ENCODE measurements at places on chromosomes 1 and 21.

DNA sequence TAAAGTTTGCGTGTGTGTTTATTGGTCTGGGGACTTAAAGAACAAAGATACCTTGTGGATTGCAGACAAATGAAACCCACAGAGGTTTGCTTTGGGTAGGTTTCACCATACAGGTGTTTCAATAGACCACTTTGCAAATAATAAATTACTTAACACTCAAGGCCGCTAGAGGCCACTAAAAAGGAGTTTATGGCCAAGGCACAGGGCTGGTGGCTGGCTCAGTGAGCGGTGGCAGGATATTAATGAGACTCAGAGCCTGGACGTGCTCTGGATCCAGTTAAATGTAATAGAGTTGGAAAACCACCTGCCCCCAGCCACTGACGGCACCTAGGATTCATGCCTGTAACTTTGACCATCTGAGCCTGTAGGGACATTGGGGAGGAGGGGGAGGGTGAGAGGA, 44.5 kb downstream of the LRRC38 start:
- no peaks in the 10 kb centered on the region for H3K36me3 ChIP-seq
- H3K4me3 ChIP-seq = no peak overlapping the region
- H3K4me1 ChIP-seq = no peaks in the 10 kb centered on the region
- no peak for DNase-seq
- no peak overlapping the region for H3K27ac ChIP-seq

DNA sequence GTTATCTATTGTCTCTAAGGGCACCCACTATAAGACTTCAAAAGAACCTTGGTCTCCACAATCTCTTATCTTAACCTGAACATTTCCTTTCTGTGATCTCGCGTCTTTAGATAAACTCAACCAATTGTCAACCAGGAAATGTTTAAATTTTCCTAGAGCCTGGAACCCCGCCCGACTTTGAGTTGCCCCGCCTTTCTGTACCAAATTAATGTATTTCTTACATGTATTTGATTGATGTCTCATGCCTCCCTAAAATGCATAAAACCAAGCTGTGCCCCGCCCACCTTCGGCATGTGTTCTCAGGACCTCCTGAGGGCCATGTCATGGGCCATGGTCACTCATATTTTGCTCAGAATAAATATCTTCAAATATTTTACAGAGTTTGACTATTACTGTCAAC, 5.9 kb upstream of the CXADR start:
- no peak overlapping the region for H3K27ac ChIP-seq
- no peak for DNase-seq
- no peak overlapping the region for H3K4me3 ChIP-seq
- peaks cover 2% of the 10 kb centered on the region for H3K4me1 ChIP-seq
- peaks cover 4% of the 10 kb centered on the region for H3K27me3 ChIP-seq

DNA sequence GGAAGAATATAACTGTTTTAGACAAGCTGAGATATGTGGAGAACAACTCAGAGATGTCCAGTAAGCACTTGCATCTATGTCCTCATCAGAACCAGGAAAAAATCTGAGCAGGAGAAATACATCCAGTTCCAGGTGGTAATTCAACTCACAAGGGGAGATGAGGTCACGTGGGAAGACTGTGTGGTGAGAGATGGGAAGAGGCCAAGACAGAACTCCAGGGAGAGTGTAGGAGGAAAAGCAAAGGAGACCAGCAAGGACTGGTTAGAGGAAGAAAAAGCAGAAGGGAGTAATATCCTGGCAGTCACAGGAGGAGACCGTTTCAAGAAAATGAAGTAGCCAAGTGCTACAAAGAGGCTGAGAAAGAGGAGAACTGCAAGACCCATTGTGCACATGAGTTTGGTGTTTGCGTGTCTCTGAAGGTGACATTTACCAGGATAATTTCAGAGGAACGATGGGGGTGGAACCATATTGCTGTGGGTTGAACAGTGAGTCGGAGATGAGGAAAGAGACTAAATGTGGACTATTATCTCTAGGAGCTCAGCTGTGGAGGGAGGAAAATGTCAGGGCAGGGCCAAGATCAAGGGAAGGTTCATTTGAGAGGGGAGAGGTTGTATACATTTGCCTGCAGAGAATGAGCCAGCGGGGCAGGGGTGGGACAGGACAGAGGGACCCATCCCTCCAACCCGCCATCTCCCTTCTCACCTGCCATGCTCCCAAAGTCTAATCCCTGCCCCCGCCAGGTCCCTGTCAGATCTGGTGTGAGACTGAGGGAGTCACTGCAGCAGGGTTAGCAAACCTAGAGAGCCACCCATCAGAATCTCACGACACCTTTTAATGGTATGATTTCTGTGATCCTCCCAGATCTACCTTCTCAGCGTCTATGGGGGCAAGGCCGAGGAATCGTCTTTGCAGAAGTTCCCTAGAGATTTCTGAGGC, 24.9 kb downstream of the SUSD4 start:
- no peak overlapping the region for H3K4me3 ChIP-seq
- H3K36me3 ChIP-seq = peaks cover 1% of the 10 kb centered on the region
- H3K27ac ChIP-seq = no peak overlapping the region
- H3K27me3 ChIP-seq = peaks cover 46% of the 10 kb centered on the region

- no peaks in the 10 kb centered on the region for H3K27me3 ChIP-seq
- peaks cover 31% of the 10 kb centered on the region for H3K4me1 ChIP-seq
- no peak overlapping the region for H3K27ac ChIP-seq
- peaks cover 9% of the 10 kb centered on the region for H3K36me3 ChIP-seq
Measured at GRCh38 chr1:52544665-52545525, 8.0 kb downstream of the TUT4 start.

- H3K36me3 ChIP-seq = no peaks in the 10 kb centered on the region
- DNase-seq = no peak
- no peak overlapping the region for H3K4me3 ChIP-seq
- peaks cover 71% of the 10 kb centered on the region for H3K27me3 ChIP-seq
- H3K4me1 ChIP-seq = no peaks in the 10 kb centered on the region
- H3K27ac ChIP-seq = no peak overlapping the region
Measured at GRCh38 chr1:212962509-212962908, 12.2 kb downstream of the VASH2 start.

DNA sequence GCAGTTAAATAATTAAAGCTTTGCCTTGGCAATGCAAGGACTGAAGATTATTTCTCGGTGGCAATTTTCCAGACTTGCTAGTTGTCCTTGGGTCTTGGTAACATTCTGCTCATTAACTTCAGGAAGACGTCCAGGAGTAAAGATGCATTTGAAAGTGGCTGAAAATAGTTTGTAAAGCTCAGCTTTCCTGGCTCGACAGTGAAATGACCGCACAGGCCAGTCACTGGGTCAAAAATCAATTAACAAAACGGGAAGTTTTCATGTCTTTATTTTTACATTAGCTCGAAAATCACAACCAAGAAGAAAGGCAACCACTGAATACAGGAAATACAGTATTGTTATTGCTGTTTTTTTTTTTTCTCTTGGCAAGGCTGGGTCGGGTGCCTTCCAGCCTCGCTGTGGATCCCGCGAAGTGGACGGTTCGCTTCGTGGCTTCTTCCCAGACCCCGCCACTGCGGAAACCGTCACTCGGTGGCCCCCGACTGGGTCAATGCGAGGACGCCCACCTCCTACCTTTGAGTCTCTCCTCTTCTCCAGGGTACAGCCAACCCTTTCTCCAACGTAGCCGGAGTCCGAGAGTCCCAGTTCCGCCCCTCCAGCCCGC, 479 bp upstream of the SNX7 start:
- H3K27me3 ChIP-seq = peaks cover 64% of the 10 kb centered on the region
- peak overlapping the region; percentile 61 for H3K4me3 ChIP-seq
- DNase-seq = no peak
- H3K27ac ChIP-seq = no peak overlapping the region
- peaks cover 10% of the 10 kb centered on the region for H3K4me1 ChIP-seq

DNA sequence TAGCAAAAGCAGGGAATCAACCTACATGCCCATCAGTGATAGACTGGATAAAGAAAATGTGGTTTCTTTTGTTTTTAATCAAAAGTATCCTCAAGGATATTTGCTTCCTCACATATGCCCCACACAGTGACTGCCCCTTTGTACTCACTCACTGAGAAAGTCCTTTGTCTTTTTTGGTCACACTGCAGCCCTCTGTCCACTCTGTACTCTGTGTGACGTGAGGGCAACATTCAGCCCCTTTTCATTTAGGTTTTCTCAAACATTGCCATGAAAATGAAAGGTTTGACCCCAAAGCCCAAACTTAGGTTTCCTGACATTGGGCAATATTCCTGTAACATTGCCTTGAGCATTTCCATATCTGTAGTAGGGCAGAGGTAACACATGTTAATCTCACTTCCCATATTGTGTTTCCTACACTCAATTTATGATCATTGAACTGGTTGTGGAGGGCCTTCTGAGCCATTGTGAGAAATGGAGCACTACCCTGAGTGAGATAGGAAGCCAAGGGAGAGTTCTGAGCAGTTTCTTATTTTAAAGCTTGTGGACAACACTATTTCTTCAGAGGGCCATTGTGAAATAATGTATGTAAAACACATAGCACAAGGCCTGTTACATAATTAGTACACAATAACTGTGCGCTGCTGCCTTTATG, 501.9 kb upstream of the C1orf87 start:
- H3K4me3 ChIP-seq = no peak overlapping the region
- H3K27me3 ChIP-seq = peaks cover 9% of the 10 kb centered on the region
- no peaks in the 10 kb centered on the region for H3K4me1 ChIP-seq
- H3K27ac ChIP-seq = no peak overlapping the region

DNA sequence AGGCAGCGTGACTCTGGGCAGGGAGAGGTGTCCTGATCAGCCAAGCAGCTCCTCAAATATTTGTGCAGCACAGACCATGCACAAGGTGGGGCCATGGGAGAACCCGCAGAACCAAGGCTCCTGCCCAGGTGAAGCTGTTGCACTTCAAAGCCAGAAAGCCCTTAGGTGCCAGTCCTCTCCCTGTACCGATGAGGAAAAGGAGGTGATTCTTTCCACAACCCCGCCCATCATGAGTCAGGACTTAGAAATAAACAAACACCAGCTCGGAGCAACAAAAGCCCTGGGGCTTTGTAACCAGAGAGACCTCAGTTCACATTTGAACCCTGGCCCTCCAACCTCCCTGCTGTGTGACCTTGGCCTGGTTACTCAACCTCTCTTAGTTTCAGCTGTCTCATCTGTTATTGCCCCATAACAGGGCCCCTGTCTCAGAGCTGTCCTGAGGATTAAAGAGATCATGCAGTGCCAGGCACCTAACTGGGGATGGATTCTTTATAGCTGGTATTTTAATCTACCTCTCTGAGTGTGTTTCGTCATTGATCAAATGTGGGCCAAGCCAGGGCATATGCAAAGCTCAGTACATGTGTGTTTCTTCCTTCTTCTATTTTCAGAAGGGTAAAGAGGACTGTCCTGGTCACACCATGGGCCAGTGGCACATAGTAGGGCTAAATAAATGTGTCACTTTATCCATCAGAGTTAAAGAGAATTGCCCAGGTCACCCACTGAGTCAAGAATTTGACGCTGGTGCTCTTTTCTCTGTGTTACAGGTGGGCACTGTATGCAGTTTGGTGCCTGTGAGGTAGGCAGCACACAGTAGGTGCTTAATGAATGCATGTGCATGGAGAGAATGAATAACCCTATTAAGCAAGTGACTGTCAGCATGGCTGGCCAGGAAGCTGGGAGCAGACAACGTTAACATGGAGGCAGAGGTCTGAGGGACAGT, 1.4 kb downstream of the LDLRAD1 start:
- DNase-seq = no peak
- H3K36me3 ChIP-seq = peaks cover 2% of the 10 kb centered on the region
- peaks cover 54% of the 10 kb centered on the region for H3K27me3 ChIP-seq
- no peak overlapping the region for H3K4me3 ChIP-seq

DNA sequence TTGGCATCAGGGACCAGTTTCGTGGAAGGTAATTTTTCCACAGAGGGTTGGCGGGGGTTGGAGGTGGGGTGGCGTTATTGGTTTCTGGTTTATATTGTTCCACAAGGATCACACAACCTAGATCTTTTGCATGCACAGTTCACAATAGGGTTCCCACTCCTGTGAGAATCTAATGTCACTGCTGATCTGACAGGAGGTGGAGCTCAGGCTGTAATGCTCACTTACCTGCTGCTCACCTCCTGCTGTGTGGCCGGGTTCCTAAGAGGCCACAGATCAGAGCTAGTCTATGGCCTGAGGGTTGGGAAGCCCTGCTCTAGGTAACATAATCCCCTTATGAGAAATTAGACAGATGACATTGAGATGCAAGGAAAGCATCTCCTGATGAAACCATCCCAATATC, 12.6 kb downstream of the GBP5 start:
- H3K27me3 ChIP-seq = no peaks in the 10 kb centered on the region
- peak overlapping the region; percentile 76 for H3K4me3 ChIP-seq
- H3K4me1 ChIP-seq = peaks cover 65% of the 10 kb centered on the region
- DNase-seq = no peak
- H3K27ac ChIP-seq = peak overlapping the region; percentile 81

DNA sequence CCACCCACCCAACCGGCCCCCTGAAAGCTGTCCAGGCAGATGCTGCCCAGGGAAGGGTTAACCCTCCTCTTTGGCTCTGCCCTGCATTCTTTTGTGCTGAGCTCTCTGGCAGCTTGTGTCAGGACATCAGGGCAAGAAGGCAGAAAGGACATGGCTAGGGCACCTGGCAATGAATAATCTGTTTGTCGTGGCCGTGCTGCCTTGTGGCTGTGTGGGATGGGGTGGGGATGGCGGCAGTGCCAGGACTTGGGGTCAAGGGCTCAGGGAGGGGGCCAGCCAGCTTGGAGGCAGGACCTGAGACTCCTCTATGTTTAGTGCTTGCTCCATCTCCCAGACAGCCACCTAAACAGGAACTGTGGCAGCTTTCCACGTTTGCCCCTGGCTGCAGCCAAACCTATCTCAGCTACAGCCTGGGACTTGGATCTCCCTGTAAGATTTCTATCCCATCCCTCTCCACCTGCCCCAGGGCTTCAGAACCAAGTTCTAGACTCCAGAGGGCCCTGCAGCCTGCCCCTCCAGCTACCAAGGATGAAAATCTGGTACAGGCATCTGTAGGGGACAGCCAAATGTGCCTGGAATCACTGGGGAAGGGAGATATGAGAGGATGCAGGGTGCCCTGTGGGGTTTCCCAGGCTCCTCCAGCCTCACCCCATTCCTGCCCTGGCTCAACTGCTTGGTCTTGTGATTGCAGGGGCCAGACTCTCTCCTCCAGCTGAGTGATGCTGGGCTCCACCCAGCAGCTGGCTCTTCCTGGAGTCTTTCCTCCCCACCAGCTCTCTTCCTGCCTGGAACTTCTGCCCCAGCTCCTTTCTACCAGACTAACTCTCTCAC, 9.6 kb upstream of the GPR37L1 start:
- H3K4me1 ChIP-seq = no peaks in the 10 kb centered on the region
- no peaks in the 10 kb centered on the region for H3K36me3 ChIP-seq
- DNase-seq = no peak
- H3K27me3 ChIP-seq = no peaks in the 10 kb centered on the region
- no peak overlapping the region for H3K27ac ChIP-seq
- no peak overlapping the region for H3K4me3 ChIP-seq

GRCh38 chr1:153428073-153428638, 11.8 kb downstream of the S100A7A start:
- H3K27me3 ChIP-seq = peaks cover 92% of the 10 kb centered on the region
- no peaks in the 10 kb centered on the region for H3K4me1 ChIP-seq
- no peak overlapping the region for H3K27ac ChIP-seq
- no peak overlapping the region for H3K4me3 ChIP-seq
- DNase-seq = no peak

GRCh38 chr1:23546897-23547584, 12.3 kb downstream of the ID3 start:
- H3K27me3 ChIP-seq = no peaks in the 10 kb centered on the region
- DNase-seq = no peak
- no peaks in the 10 kb centered on the region for H3K36me3 ChIP-seq
- peaks cover 6% of the 10 kb centered on the region for H3K4me1 ChIP-seq
- H3K27ac ChIP-seq = no peak overlapping the region

- DNase-seq = no peak
- no peak overlapping the region for H3K27ac ChIP-seq
- no peak overlapping the region for H3K4me3 ChIP-seq
- H3K4me1 ChIP-seq = no peaks in the 10 kb centered on the region
- no peaks in the 10 kb centered on the region for H3K36me3 ChIP-seq
Measured at GRCh38 chr1:107153014-107153413, 12.2 kb downstream of the NTNG1 start.

Measured in central memory CD8-positive, alpha-beta T cell (primary cell).